Activated naive CD4-positive, alpha-beta T cell treated with anti-CD3 and anti-CD28 coated beads, Interleukin-2, amount 10 ng/mL, durations not matched to agents 7 days and 5 days (primary cell): ENCODE measurements at places on chromosomes 11 and 22.

GRCh38 chr22:42414021-42414420, 18.2 kb downstream of the NFAM1 start:
- DNase-seq, result no peak

GRCh38 chr11:12724301-12725054, 50.3 kb downstream of the TEAD1 start:
- no peak for DNase-seq

DNA sequence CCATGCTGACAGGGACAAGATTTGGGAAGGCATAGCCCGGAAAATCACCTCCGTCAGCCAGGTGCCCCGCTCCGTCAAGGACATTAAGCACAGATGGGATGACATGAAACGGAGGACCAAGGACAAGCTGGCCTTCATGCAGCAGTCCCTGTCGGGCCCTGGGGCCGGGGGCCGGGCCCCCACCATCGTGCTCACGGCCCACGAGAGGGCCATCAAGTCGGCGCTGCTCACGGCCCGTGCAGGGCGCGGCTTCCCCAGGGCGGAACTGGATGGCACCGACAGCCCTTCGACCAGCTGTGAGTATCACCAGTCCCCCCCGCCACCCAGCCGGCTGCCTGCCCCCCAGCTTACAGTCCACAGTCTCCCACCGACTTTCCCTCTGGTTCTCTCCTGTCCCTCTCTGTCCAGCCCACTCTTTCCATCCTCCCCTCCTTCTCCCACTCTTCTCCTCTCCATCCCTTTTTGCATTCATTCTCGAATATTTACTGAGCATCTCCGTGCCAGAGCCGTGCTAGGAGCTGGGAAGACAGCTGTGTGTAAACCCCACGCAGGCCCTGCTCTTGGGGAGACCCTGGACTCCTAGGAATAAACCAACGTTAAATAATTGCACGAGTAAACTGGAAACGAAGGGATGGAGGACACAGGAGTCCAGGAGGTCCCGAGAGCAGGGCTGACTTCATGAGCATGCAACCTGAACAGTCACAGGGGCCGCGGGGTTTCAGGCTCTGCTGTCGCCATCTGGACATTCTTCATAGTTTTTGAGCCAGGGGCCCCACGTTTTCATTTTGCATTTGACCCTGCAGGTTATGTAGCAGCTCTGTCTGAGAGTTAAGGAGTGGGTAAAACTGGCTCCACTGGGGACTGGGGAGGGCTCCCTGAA, 62.8 kb downstream of the PRDM11 start:
- DNase-seq, result no peak

DNA sequence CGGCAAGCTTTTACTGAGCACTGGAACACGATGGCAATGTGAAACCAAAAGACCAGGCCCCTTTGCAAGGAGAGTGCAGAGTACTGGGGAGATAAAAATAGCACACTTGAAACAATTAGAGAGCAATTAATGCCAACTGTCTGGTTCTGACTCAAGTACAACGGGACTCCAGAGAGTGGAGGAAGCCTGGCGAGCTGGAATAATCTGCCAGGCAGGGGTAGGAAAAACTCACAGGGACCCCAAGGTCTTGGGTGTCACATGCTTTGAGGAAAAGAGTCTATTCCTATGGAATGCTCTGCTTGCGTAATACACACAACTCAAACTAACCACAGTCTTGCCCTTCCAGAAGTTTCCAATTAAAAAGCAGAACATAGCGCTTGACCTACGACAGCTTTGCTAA, 113.0 kb upstream of the CLMP start:
- no peak for DNase-seq

DNA sequence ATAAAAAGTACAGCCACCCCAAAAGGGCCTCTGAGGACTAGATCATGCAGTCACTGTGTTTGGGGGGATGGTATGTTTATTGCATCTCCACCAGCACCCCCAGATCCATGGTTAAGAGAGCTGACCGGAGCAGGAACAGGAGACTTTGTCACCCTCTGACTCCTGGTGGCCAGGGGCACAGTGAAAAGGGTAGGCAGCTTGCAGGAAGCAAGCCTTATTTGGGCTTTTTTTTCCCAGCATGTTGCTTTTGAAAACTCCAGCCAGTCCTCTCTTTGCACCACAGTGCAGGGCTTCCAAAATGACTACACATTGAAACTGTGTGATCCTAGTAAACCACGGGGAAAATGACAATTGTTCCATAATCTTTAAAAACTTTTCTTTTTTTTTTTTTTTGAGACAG, 20.6 kb downstream of the PRR5 start:
- DNase-seq, result no peak

GRCh38 chr11:112874980-112875379, 86.2 kb upstream of the NCAM1 start:
- DNase-seq, result no peak

- DNase-seq, result no peak
Measured at GRCh38 chr22:27299181-27300085, 502.1 kb downstream of the MN1 start.

GRCh38 chr11:96147906-96148486, 195.0 kb downstream of the MAML2 start:
- no peak for DNase-seq

GRCh38 chr22:40727964-40728615, 48.8 kb downstream of the MCHR1 start:
- no peak for DNase-seq
